Cardiac muscle cell (in vitro differentiated cells and primary cell): ENCODE measurements at places on chromosomes 12 and 14.

DNA sequence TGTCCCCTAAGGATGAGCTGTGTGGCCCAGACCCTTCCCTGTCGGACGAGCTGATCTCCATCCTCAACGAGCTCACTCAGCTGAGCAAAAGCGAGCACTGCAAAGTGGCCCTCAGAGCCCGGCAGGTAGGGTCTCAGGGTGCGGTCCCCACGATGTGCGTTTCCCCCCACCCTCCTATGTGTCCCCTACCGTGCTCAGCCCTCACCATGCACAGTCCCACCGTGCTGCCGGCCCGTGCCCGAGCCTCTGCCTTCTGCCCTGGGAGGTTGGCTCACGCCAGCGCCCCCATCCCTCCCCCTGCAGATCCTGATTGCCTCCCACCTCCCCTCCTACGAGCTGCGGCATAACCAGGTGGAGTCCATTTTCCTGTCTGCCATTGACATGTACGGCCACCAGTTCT is 86.6 kb downstream of the FOXN4 start:
- DNase-seq: no peak

DNA sequence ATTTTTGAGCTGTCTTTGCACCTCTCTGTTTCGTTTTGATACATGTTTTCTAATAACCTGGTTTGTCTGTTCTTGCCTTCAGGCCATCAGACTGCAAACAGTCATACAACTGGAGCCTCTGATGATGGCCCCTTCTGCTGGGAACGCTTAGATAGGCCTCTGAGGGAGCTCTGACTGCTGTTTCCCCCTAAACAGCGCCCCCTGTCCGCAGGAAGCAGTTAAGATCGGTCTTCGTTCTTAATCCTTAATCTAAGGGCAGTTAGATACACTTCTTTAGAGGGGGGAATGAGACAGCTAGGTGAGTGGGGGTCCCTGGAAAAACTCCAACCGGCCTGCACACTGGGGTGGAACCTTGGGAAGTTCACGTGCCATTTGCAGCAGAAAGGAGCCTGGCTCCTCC is 1338.8 kb upstream of the SEL1L start:
- DNase-seq: no peak

GRCh38 chr14:94451091-94451771 is 1.4 kb downstream of the SERPINA11 start:
- DNase-seq: no peak

GRCh38 chr12:128786741-128787391 is 36.9 kb downstream of the SLC15A4 start:
- no peak for DNase-seq

- DNase-seq: peak; percentile 68
Measured at GRCh38 chr12:48189331-48190125, 6.1 kb downstream of the CCDC184 start.

GRCh38 chr12:131740626-131741025 is 29.7 kb downstream of the SFSWAP start:
- no peak for DNase-seq

- DNase-seq: no peak
Measured at GRCh38 chr12:75818863-75819262, 212.7 kb downstream of the PHLDA1 start.

- no peak for DNase-seq
Measured at GRCh38 chr12:103327676-103328075, 168.1 kb downstream of the C12orf42 start.
